SK-N-SH (cell line): ENCODE measurements at places on chromosomes 12 and 14.

DNA sequence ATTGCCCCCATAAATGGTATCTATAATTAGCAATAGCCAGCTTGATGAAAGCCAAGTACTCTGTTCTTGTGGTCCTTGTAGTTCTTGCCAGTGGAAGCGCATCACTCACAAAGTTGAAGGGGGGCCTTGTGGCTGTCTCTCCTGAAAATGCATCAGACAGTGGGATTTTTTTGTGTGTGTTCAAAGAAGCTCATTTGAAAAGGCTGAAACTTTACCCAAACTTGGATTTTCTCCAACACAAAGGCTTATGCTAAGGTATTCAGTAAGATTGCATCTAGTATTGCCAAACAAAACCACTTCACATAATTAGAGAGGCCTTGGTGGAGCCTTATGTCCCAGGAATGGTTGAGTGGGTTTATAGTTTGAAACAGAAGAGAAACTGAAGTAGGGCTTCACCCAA is 216.7 kb upstream of the TMTC1 start:
- no peak for DNase-seq

- DNase-seq, result peak; percentile 89
Measured at GRCh38 chr12:131007031-131007739, 53.5 kb downstream of the ADGRD1 start.

- no peak for DNase-seq
Measured at GRCh38 chr12:51008329-51009055, 17.7 kb downstream of the SLC11A2 start.

GRCh38 chr12:123089140-123089539 is 61.8 kb downstream of the PITPNM2 start:
- no peak for DNase-seq

DNA sequence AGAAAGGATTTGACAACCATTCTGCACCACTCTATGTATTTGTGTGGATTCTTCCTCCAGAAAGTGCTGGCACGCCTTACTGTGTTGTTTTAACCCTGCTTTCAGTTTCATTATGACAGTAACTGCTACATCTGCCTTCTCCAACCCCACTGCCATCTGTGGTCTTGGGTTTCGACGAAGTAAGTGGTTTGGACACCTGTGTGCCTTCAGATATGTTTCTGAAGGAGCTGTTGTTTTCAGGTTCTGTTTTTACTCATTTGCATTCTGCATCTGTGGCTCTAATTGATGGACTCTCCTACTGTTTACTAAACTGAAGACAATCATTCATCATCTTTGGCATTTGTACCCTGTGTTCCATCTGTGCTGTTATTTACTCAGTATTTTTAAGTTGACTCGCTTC is 4.1 kb downstream of the TSHR start:
- no peak for DNase-seq

DNA sequence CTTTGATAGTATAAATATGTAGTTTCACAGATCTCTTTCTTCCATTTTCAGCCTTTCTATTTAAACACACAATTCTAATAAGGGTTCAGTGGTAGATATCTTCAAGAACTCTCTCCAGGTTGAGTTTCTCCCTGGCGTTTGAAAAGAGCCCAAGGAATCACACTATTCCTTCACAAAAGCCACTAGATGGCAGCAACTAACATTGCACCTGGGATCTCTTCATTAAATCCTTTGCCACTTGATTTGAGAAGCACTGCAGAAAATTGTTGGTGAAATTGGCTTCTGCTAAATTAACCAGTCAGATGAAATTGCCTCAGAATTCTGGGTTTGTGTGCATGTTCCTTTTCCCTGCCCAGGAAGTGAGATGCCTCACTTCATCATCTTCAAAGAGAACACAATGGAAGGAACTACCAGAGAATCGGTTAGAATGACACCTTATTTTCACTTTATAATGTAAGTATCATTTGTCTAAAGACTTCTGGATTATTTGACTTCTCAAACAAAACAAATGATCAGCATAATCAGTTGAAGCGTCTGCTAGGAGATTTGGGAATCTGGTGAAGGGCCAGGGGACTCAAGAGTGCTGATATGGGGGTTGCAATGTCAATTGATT is 6.8 kb downstream of the CCDC198 start:
- DNase-seq, result peak; percentile 25

DNA sequence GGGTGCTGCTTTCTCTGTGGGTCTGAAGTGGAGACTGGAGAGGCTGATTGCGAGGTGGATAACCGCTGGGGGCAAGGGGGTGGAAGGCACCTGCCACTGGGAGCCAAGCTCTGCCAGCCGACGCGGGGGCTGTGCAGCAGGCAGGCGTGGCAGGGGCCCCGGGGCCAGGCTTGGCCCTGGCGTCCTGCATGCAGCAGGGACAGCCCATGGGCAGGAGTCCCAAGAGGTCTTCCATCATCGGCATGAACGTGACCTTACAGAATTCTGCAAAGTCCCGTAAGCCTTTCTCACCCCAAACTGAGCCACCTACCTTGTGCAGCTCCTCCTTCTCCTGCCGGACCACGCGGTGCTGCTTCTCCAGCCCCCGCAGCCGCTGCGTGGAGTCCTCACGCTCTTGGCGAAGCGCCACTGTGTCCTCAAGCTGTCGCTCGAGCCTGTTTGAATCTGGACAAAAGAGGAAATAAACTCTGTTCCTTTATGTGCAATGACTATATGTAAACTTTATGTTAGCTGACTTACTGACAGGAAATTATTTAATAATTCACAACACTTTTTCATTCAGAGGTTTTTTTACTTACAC is 51.3 kb downstream of the AMN start:
- no peak for DNase-seq

DNA sequence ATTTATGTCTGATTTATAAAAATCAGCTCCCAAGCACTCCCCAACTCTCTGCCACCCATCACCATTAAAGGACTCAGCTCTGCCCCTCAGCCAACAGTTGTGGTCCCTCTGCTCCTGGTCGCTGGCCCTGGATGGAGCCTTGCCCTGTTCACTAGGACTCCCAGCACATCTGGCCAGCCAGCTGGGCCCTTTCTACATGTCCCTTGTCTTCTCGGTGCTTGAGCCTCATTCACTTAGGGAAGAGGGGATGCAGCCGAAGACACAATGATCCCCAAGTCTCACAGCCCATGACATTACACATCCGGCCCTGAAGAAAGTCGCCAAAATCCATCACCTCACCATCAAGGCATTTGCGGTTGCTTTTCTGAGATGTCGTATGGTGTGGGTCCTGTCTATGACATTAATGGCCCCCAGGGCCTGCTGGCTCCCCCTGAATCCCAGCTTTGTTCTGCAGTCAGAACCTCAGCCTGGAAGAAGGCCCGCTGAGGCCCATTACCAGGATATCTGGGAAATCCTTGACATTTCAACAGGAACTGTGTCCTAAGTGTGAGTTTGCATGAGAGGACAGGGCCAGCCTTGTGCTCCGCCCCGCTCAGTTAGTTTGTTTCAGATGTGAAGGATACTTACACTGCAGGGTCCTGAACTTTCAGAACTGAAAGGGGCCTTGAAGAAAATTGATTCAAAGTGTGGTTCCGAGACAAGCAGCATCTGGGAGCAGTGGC is 19.1 kb downstream of the TSPAN11 start:
- no peak for DNase-seq

DNA sequence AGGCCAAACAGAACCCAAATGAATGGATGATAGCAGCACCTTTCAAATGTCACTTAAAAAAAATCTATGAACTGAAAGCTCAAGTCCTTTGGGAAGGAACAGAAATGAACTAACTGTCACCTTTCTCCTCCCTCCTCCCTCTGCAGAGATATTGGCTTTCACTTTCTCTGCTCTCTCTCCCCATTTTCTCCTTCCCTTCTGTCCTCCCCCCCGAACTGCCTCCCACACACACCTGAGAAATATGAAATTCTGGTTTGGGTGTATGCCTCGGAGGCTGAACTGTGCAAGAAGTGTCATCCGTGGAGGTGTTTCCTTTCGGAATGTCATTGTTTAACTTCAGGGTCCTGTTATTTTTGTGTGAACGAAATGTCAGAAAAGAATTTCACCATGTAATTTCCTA is 87.8 kb downstream of the NEDD1 start:
- DNase-seq, result no peak

- DNase-seq, result peak; percentile 63
Measured at GRCh38 chr14:101665478-101666078, 95.9 kb upstream of the PPP2R5C start.

DNA sequence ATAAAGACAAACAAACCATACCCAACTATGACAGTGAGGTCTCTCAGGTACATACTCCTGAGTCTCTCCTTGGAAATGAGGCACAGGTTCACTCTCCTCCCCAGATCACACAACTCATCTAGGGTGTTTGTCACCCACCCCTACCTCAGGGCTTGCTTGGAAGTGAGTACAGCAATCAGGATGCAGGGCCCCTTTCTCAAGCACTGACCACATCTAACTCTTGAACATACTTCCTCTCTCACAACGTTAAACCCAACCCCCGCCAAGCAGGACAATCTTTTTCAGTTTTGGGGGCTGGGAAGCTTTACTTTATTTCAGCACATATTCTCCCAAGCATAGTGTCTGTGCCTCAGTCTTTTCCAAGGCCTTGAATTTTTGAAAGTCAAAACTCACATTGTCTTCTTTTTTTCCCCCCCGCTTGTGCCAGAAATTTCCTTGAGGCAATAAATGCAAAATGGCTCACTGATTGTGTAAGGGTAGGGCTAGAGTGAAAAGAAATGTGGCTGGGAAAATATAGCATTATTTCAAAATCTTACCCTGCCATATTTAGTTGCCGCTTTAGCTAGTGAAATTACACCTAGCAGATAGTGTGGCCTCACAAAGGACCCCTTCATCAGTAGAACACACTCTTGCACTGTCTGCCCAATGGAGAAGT is 2.4 kb upstream of the GPR65 start:
- no peak for DNase-seq

- DNase-seq, result no peak
Measured at GRCh38 chr12:65885312-65885711, 61.0 kb downstream of the HMGA2 start.

- no peak for DNase-seq
Measured at GRCh38 chr12:78732481-78732880, 132.1 kb upstream of the SYT1 start.

DNA sequence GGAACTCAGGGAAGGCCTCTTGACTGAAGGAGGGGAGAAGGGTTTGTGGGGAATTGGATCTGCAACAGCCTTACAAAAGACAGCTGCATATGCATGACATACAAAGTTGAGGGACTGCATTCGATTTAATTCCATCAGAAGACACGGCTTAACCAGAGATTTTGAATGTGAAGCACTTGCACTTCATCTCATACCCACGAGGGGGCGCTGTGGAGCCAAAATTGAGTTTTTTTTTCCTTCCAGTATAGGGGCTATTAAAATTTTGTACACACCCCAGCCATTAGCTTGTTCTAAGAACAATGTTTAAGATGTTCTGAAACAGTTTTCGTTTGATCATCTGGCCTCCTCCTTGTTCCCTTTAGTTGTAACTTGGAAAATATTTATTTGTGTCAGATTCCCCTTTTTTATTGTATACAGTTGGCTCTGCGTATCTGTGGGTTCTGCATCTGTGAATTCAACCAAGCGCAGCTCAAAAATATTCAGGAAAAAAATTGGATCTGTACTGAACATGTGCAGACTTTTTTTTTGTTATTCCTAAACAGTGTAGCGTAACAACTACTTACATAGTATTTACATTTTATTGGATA is 1.6 kb downstream of the SUDS3 start:
- DNase-seq, result peak; percentile 73

DNA sequence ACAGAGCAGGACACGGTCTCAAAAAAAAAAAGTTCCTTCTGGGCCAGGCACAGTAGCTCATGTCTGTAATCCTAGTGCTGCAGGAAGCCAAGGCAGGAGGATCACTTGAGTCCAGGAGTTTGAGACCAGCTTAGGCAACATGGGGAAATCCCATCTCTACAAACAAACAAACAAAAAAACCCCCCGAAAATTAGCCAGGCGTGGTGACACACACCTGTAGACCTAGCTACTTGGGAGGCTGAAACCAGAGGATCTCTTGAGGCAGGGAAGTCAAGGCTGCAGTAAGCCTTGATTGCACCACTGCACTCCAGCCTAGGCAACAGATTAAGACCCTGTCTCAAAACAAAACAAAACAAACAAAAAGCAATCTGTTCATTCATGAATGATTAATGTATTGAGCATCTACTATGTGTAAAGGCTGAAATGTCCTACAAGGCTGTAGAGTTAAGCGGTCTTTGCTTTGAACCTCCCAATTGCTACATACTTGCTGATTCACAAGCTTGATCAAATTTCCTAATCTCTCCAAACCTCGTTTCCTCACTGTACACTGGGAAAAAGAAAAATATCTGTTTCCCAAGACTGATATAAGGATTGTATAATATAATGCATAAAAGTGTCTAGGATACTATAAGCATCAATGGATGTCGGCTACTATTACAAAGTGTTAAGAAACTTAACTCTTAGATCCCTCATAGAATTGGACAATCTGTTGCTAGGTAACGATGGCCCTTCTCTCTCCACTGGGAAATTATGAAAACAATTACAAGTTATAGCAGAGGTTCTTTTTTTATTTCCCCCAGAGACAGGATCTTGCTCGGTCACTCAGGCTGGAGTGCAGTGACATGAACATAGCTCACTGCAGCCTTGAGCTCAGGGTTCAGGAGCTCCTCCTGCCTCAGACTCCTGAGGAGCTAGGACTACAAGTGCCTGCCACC is 7.9 kb upstream of the RILPL2 start:
- no peak for DNase-seq

- no peak for DNase-seq
Measured at GRCh38 chr14:79706382-79706781, 504.9 kb downstream of the DIO2 start.

DNA sequence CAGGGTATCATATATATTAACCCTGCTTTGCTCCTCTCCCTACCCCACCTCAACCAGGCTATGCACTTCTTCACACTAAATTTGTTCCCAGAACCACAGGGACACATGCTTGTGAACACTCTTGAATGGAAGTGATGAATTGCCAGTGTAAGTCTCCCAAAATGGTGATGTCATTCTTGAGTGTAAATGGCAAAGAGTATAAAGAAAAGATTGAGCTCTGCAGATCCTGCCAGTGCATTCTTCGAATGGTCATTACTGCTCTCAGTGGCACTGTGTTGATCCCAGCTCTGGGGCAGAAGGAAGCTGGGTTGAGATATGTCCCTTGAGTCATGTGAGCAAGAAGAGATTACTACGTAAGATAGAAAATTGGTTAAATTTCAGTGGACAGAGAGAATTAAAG is 313.1 kb downstream of the TMEM117 start:
- no peak for DNase-seq

GRCh38 chr14:85416771-85417170 is 113.2 kb upstream of the FLRT2 start:
- DNase-seq, result no peak

DNA sequence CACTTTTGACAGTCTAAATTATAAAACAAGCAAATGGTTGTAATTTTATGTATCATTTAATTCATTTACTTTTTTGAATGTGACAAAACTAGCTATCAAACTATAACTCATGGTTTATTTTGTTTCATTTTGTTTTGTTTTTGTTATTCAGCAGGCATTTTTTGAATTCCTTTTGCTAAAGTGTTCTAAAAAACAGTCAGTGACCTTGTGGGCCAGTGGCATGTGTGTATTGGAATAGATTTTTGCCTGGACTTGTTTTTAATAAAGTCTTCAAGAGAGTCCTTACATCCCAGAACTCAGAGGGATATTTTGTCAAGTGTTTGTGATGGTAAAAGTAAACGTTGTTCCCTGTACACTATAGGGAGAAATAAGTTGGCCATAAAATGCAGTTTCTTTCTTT is 369.7 kb upstream of the SYT1 start:
- DNase-seq, result no peak
